ENCODE measurements at places on chromosomes 3 and 15.

DNA sequence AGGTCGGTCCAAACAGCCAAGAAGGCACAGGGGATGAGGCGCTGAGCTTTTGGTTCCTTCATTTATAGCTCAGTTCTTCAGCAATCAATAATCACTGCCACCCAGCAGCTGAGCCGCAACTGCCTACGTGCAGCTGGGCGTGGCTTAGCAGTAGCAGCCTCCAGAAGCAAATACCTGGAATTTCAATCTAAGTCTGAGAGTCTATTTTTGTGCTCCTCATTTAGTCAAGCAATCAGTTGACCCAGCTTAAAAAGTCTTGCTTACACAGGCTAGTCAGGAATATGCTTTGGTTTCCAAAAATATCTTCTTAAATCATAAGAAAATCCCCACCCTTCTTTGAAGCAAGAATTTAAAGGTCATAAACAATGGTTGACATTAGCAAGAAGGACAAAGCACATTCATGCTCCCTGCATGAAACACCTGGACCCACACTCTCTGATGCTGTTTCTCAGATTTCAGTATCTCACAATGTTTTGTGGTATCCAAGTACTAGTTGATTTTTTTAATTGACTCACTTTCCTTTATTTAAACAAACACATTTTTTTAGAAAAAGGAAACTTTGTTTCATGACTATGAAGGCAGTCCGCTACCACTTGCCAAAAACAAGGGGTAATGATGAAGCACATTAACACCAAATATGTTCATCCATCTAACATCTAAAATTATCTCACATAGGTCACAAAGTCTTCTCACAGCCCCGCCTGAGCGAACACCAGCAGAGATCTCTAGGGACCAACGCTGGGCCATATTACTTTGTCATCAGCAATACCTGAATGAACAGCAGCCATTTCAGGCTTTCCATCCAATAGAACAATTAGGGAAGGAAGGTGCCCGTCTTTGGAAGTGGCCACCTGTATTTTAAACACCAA is 106.1 kb downstream of the OXNAD1 start:
- peaks cover 53% of the 10 kb centered on the region for H3K36me3 ChIP-seq
- no peaks in the 10 kb centered on the region for H3K27me3 ChIP-seq
- no peak overlapping the region for H3K4me3 ChIP-seq
- no peak for DNase-seq
- peaks cover 40% of the 10 kb centered on the region for H3K4me1 ChIP-seq

DNA sequence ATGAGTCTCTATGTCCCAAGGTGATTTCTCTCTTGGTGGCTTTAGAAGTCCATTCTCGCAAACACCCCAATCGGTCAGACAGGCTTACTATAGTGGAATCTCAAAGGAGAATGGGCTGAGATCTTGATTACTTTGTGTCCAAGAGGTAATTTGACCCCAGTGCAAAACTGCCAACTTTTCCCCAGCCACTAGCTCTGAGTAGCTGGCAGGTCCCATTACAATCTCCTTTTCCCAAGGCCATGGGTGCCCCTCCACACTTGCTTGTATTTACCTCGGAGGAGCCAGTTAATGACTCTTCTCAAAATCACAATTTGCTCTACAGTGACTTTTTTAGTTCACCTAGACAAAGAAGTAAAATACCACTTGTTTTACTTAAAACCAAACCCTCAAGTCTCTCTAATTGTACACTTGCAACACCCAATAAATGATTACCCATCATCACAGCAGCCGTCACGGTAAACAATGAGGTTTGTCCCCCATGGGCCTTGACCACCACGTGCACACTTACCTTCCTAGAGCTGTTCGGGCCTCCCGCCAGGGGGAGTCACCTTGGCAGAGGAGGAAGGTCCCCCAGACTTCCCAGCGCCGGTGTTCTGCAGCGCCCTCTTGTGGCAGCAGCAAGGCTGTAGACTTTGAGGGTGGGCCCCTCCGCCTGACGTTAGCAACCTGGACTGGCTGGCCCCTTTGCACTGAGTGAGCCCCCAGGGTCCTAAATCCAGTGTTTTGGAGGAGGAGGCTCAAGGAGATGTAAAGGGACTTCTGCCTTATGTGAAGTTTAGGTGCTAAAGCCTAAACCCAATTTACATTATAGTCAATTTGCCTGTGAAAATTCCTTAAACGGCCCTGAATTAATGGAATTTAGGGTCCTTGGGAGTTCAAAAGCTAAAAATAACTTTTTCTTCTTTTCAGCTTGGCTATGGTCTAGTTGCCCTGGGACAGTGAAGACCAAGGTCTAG is 18.7 kb upstream of the HDAC11 start:
- no peaks in the 10 kb centered on the region for H3K4me1 ChIP-seq
- DNase-seq, result peak; percentile 66
- H3K4me3 ChIP-seq, result no peak overlapping the region
- H3K27me3 ChIP-seq, result peaks cover 39% of the 10 kb centered on the region

DNA sequence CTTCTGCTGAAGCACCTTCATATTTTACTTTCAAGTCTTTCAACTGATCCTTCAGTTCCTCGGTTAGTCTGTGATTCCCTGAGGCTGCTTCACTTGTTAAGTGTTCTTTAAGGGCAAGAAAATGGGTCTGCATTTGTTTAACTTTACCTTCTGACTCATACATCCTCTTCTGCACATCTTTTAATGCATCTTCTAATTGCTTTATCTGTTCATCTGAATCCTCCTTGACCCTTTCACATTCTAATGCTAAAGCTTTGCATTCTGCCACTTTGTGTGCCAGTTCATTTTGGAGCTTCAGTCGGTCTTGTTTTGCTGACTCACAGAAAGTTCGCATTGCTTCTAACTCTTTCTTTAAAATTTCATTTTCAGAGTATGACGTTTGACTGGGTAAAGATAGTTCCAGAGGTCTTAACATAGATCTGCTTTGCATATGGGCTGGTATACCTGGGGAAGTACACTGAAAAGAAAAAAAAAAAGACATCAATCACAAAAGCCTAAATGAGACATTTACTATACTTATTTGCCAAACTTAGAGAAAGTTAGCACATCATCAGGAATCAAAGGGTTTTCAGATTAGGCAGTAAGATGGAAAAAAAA is 94.3 kb downstream of the UACA start:
- H3K4me3 ChIP-seq, result no peak overlapping the region
- peaks cover 25% of the 10 kb centered on the region for H3K4me1 ChIP-seq
- no peaks in the 10 kb centered on the region for H3K36me3 ChIP-seq
- H3K27ac ChIP-seq, result no peak overlapping the region
- DNase-seq, result no peak

DNA sequence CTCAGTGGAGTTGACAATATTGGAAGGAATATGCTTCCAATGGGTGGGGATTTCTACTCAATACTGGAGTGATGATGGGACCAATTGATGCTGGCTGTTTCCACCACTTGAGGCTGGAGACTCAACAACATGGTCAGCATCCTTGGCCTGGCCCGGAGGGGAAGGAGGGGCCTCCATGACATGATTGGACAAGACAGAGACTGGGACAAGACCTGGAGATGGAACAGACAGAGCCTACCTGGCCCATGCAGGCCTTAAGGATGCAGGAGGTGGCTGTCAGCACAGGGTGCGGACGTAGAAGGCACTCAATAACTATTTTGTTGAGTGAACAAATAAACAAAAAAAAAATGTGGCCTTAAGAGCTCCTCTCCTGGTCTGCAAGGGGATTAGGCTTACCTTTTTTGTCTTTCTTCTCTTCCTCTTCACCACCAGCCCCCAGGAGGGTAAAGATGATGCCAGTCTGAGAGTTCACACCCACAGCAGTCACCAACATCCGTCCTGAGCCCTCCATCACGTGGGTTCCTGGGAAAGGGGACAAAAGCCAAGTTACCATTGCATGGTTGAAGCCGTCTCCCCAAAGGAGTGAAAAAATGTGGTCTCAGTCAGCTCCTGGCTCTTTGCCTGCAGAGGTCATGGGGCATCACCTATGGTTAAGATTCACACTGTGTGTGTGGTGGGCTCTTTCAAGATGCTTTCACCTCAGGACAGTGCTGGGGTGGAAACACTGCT is 67.1 kb upstream of the SEC13 start:
- H3K27me3 ChIP-seq, result peaks cover 7% of the 10 kb centered on the region
- H3K36me3 ChIP-seq, result no peaks in the 10 kb centered on the region
- H3K27ac ChIP-seq, result no peak overlapping the region
- DNase-seq, result no peak
- no peaks in the 10 kb centered on the region for H3K4me1 ChIP-seq
- no peak overlapping the region for H3K4me3 ChIP-seq

DNA sequence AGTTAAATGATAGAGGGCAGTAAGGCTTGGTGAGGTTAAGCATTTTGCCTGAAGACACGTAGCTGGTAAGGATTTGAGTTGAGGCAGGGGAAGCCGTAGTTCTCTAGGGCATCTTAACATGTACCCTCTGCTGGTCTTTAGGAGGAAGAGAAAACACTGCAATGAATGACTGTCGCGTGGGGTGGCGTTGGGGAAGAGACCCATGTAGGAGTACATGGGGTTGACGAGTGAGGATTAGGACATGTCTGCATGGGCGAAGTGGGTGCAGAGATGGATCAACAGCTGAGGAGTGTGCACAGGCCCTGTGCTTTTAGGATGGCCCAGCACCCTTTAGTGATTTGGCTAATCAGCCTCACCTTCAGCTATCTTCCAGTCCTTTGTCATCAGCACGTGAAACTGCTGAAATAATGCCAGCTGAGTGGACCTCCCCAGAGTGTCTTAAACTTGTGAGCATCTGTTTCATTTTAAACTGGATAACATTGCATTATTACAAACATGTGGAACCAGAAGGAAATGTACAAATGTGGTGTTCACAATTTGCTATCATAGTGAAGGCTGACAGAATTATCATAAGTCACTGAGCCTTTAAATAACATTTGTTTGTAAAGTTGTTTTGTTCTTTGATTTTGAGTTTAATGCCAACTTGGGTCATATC is 15.3 kb downstream of the P2RY14 start:
- no peak overlapping the region for H3K4me3 ChIP-seq
- H3K27me3 ChIP-seq, result no peaks in the 10 kb centered on the region
- no peak overlapping the region for H3K27ac ChIP-seq
- H3K36me3 ChIP-seq, result no peaks in the 10 kb centered on the region
- H3K4me1 ChIP-seq, result no peaks in the 10 kb centered on the region

DNA sequence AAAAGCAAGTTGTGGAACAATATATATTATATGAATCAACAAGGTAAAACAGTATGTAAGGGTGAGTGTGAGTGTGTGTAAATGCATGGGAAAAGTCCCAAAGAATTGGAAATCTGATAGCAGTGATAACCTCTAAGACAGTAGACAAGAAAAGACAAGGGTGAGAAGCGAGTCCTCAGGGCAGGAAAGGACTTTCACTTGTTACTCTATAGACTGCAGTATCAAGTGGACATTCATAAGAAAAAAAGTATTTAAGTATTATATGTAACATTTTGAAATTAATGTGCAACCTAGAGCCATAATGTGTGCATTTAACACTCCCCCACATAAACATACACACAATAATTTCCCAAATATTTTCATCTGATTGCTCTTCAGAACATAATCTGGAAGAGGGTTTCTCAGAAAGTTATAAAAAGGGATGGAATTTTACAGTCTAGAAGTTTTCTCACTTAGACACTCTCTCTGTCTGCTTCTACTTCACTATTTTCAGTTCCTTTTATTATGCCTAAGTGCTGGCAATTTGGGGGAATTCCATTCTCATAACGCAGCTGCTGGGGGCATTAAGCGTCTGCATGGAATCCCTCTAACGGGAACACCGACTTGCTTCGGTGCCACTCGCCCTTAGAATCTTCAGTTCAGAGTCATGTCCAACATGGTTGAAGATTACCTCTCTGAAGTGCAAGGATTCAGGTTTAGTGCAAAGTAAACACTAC is 50.0 kb upstream of the CDIN1 start:
- H3K27me3 ChIP-seq, result no peaks in the 10 kb centered on the region
- no peaks in the 10 kb centered on the region for H3K36me3 ChIP-seq
- H3K4me1 ChIP-seq, result no peaks in the 10 kb centered on the region
- H3K4me3 ChIP-seq, result no peak overlapping the region
- H3K27ac ChIP-seq, result no peak overlapping the region

GRCh38 chr15:77243716-77244401 is 172.9 kb upstream of the TSPAN3 start:
- DNase-seq, result no peak
- H3K27me3 ChIP-seq, result no peaks in the 10 kb centered on the region

DNA sequence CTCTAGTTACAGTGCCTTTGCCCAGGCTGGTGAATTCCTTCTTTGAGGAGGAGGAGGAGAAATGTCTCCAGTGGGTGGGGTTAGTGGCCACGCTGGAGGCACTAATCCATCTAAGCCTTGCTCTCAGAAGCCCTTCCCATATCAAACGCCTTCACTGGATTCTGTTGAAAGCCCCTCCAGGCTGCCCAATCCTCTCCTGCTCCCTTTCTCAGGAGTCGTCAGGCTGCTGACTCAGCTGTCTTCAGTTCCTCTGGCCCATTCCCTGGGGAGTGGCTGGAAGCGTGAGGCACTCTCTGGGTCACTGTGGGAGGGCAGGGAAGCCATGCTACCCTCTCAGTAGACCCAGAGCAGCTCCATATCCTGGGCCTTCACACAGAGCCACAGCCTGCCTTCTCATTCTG is 2.7 kb downstream of the AP2M1 start:
- H3K4me3 ChIP-seq, result no peak overlapping the region
- H3K36me3 ChIP-seq, result peaks cover 56% of the 10 kb centered on the region
- no peak for DNase-seq
- H3K27ac ChIP-seq, result no peak overlapping the region
- H3K4me1 ChIP-seq, result peaks cover 6% of the 10 kb centered on the region

DNA sequence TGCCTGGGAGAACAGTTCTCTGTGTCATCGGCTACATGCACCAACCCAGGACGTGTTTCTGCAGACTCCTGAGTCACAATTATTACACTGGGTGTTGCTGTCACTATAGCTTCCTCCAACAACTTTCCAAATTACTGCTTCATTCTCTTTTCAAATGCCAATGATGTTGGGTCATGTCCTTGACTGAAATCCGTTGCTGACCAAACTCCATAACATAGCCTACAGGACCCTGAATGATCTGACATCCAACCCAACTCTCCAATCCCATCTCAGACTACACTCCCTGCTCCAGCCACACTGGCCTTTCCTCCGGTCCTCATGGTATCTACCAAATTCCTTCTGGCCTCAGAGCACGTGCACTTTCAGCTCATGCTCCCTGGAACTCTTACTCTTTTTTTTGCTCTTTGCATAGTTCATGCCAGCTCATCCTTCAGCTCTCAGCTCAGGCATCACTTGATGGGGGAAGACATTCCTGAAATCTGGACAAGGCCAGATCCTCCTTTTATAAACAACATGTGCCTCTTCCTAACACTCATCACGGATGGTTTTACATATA is 108.8 kb upstream of the PTPRG start:
- DNase-seq, result no peak
- H3K4me1 ChIP-seq, result no peaks in the 10 kb centered on the region
- H3K27me3 ChIP-seq, result no peaks in the 10 kb centered on the region
- no peaks in the 10 kb centered on the region for H3K36me3 ChIP-seq

- H3K36me3 ChIP-seq, result no peaks in the 10 kb centered on the region
- DNase-seq, result no peak
- no peaks in the 10 kb centered on the region for H3K4me1 ChIP-seq
- H3K27me3 ChIP-seq, result no peaks in the 10 kb centered on the region
- no peak overlapping the region for H3K27ac ChIP-seq
- H3K4me3 ChIP-seq, result no peak overlapping the region
Measured at GRCh38 chr15:56353119-56353518, 12.1 kb upstream of the TEX9 start.

GRCh38 chr3:180690061-180690460 is 10.8 kb upstream of the CCDC39 start:
- H3K4me1 ChIP-seq, result no peaks in the 10 kb centered on the region
- no peak for DNase-seq
- peaks cover 3% of the 10 kb centered on the region for H3K27me3 ChIP-seq
- H3K27ac ChIP-seq, result no peak overlapping the region
- no peak overlapping the region for H3K4me3 ChIP-seq

GRCh38 chr3:192422997-192423342 is 304.4 kb downstream of the FGF12 start:
- H3K36me3 ChIP-seq, result no peaks in the 10 kb centered on the region
- H3K4me1 ChIP-seq, result no peaks in the 10 kb centered on the region
- no peaks in the 10 kb centered on the region for H3K27me3 ChIP-seq
- no peak overlapping the region for H3K27ac ChIP-seq

Data from T-cell (primary cell).